Activated naive CD4-positive, alpha-beta T cell treated with anti-CD3 and anti-CD28 coated beads, Interleukin-2, amount 50 U/mL, for 72 hours (primary cell): ENCODE measurements at places on chromosomes 4 and X. TPM values are rescaled to one million over a fixed set of nuclear protein-coding genes. Genes with fewer than 3 reads are reported as not detected.

Gene BEX3
- total RNA-seq = 36.8 TPM

Gene NHS
- 1.2 TPM for total RNA-seq

Gene PROM1
- total RNA-seq = 0.06 TPM

Gene AR
- total RNA-seq = not detected

Gene HPRT1
- total RNA-seq = 96.0 TPM

Gene NPY1R
- total RNA-seq = not detected

Gene BMX
- not detected for total RNA-seq

Gene HTT
- 77.8 TPM for total RNA-seq

Gene CLTRN
- not detected for total RNA-seq

Gene FAM47E
- not detected for total RNA-seq

Gene GRIA2
- not detected for total RNA-seq

Gene DTHD1
- total RNA-seq = 0.20 TPM

Gene SGCB
- 12.1 TPM for total RNA-seq

Gene MTTP
- 1.2 TPM for total RNA-seq

Gene TMPRSS11B
- total RNA-seq = not detected

Gene EREG
- 0.07 TPM for total RNA-seq

Gene FAM236B
- total RNA-seq = not detected

Gene ETDA
- total RNA-seq = not detected

Gene MPC1L
- total RNA-seq = not detected

Gene AWAT2
- total RNA-seq = not detected

Gene PWWP3B
- not detected for total RNA-seq

Gene MAGEA3
- not detected for total RNA-seq

Gene TMEM192
- total RNA-seq = 11.5 TPM

Gene ADGRG4
- not detected for total RNA-seq

Gene TMPRSS11A
- total RNA-seq = not detected

Gene XG
- 0.51 TPM for total RNA-seq

Gene CFAP47
- not detected for total RNA-seq

Gene FREM3
- not detected for total RNA-seq

Gene ZXDA
- 4.6 TPM for total RNA-seq

Gene MAOA
- total RNA-seq = 3.8 TPM

Gene FRMPD4
- not detected for total RNA-seq

Gene UCP1
- not detected for total RNA-seq

Gene CXCL1
- total RNA-seq = not detected

Gene UGT8
- total RNA-seq = 0.12 TPM

Gene BST1
- 0.82 TPM for total RNA-seq

Gene XPNPEP2
- total RNA-seq = 0.21 TPM

Gene SLIT2
- total RNA-seq = not detected

Gene CT83
- total RNA-seq = not detected

Gene F9
- total RNA-seq = not detected

Gene AKAP14
- total RNA-seq = 0.66 TPM

Gene EGFL6
- total RNA-seq = not detected

Gene CHRDL1
- total RNA-seq = not detected

Gene RHOXF2B
- total RNA-seq = not detected

Gene CTAG1A
- total RNA-seq = not detected

Gene LGI2
- total RNA-seq = not detected

Gene SSX5
- not detected for total RNA-seq

Gene PYURF
- 58.5 TPM for total RNA-seq

Gene AMMECR1
- total RNA-seq = 4.1 TPM
